ENCODE measurements at places on chromosomes 6 and 20.

GRCh38 chr6:83273596-83273995 is 80.4 kb downstream of the RWDD2A start:
- DNase-seq: no peak

DNA sequence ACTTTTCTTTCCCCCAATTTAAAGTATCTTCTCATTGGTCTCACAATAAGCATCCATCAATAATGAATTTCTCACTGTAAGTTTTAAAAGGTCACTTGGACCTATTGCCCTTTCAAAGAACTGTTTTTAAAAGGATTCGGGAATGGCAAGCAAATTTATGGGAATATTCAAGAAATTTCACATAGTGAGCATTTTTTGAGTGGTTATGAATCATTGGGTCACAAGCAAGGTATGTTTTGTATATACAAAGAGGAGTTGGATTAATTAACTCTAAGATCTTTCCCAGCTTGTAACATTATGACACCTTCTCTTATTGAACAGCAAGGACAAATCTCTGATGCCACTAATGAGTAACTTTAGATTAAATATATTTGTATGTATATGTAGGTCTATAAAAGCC is 165.0 kb downstream of the MOXD1 start:
- DNase-seq: no peak

- no peak for DNase-seq
These were observed 42.6 kb downstream of the DLL1 start for GRCh38 chr6:170248111-170248805.

GRCh38 chr20:57657535-57658446 is 37.6 kb upstream of the ZBP1 start:
- no peak for DNase-seq

- DNase-seq: no peak
These were observed 179.3 kb upstream of the RIMS1 start for GRCh38 chr6:71707059-71707458.

GRCh38 chr20:9160757-9161156 is 91.9 kb downstream of the PLCB4 start:
- DNase-seq: no peak

- DNase-seq: no peak
These were observed 274.2 kb downstream of the CDH26 start for GRCh38 chr20:60232380-60232779.

GRCh38 chr6:98467902-98468301 is 366.5 kb upstream of the POU3F2 start:
- no peak for DNase-seq

DNA sequence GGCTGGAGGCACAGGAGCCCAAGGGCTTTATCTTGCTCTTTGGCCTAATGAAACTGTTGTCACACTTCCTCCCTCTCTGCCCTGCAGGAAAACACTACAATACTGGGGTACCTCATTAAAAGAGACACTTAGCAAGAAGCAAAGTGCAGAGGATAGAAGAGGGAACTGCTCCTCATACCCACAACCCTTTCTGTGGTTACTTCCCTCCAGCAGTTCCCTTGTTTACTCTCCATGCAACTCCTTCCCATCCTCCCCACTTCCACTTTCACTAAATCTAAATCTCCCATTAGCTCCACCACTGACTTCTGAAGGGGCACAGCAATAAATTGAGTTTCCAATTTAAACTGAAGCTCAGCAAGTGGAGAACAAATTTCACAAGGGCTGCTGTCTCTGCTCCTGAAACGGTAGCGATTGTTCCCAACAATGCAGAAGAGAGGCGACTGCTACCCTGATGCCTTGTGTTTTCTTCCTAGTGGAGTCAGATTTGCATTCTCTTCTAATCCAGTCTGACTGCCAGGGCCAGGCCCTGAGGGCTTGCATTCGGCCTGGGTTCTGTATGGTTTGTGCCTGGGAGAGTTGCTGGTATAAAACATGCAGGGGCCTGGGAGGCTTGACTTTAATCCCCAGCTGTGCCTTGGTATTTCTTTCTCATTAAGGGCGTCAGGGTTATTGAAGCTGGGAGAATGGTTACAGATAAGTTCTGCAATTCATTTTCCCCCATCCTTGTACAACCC is 454.7 kb downstream of the TFAP2B start:
- DNase-seq: no peak

- DNase-seq: no peak
These were observed 12.0 kb downstream of the ZCCHC3 start for GRCh38 chr20:309306-309840.
